ENCODE measurements at places on chromosomes 3 and 15. TPM values are rescaled to one million over a fixed set of nuclear protein-coding genes. Genes with fewer than 3 reads are reported as not detected.

GRCh38 chr15:63837032-63837431, 3.3 kb upstream of the HERC1 start:
- no peak for DNase-seq

GRCh38 chr15:29140475-29141307, 128.9 kb downstream of the NSMCE3 start:
- no peak for DNase-seq

GRCh38 chr3:13120928-13121552, 47.8 kb upstream of the IQSEC1 start:
- DNase-seq = no peak

GRCh38 chr3:64450396-64450956, 225.2 kb upstream of the PRICKLE2 start:
- DNase-seq = no peak

GRCh38 chr15:76162784-76163456, 103.1 kb downstream of the TMEM266 start:
- no peak for DNase-seq

GRCh38 chr15:73985101-73985873, 6.8 kb downstream of the STOML1 start:
- no peak for DNase-seq

- no peak for DNase-seq
These were observed 16.7 kb downstream of the TFG start for GRCh38 chr3:100725935-100726513.

- no peak for DNase-seq
These were observed 6.2 kb downstream of the VPS18 start for GRCh38 chr15:40900256-40901052.

DNA sequence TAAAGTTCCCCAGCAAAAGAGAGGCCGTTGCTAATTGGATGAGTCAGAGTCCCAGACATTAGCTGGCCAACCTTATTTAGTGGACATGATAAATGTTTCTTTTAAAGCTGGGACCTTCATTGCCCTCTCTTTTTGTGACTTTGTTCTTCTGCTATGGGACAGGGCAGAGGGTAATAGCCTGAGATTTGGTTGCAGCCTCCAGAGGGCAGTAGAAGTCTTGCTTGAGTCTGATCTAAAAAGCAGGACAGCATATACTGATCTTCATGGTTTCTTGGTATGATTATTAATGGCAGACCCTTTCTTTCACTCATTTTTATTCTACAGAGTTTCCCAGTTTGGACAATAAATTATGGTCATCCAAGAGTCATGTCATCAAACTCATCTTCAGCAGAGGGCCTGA, 25.1 kb upstream of the ZKSCAN7 start:
- peak; percentile 41 for DNase-seq

DNA sequence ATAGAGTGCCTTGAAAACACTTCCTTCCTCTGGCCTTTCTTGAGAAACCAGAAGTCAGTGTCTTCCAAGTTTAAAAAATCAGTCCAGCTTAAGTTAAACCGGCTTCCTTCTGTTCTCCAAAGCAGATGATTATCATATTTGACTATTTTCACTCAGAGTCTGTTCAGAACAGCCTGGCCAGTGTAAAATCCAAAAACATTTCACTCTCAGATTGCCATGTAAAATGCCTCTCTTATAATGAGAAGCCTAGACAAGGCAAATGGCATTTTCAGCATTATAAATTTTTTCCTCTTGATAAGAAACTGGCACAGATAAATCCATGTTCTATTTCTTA, 193.5 kb downstream of the TNIK start:
- DNase-seq = no peak

DNA sequence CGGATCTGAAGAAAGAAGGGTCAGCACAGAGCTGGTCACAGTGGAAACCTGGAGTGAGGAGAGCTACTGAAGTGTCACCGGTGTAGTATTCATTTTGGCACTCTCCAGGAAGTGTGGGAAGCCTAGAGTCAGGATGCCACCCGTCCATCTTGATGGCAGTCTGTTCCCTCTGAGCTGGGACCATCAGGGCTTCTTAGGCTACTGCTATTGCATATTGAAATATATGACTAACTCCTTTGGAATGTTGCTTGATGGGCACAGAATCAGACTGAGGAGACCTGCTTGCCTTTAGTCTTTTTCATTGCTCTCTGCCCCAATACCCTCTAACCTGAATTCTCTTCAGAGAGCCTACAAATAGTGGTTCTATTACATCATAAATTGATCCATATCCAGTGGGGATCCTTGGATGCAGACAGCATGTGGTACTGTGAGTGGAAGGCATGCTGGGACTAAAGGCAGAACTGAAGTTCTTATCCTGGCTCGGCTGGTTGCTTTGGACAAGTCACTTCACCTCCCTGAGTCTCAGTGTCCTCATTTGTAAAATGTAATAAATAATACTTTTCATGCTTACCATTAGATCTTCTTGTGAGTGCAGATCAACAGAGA, 143.5 kb downstream of the PDE8A start:
- peak; percentile 79 for DNase-seq

- no peak for DNase-seq
These were observed 882 bp downstream of the CADM2 start for GRCh38 chr3:84959470-84960271.

ATP2B2 gene
- not detected for total RNA-seq

CSPG5 gene
- 0.66 TPM for total RNA-seq
